ENCODE measurements at places on chromosomes 4 and X. TPM values are rescaled to one million over a fixed set of nuclear protein-coding genes. Genes with fewer than 3 reads are reported as not detected.

BST1 gene
- total RNA-seq, result not detected

IBSP gene
- total RNA-seq, result not detected

ACE2 gene
- total RNA-seq, result under 0.01 TPM

KLHL4 gene
- 0.21 TPM for total RNA-seq

ZFX gene
- total RNA-seq, result 36.9 TPM

POU3F4 gene
- total RNA-seq, result not detected

CENPVL1 gene
- total RNA-seq, result not detected

LPAR4 gene
- total RNA-seq, result not detected

SSX3 gene
- total RNA-seq, result not detected

CTSO gene
- total RNA-seq, result 5.5 TPM

CT45A5 gene
- total RNA-seq, result not detected

DOK7 gene
- 5.5 TPM for total RNA-seq
